ENCODE measurements at places on chromosomes 11 and 22.

- DNase-seq = no peak
Observed at GRCh38 chr11:114472661-114473060, 33.4 kb downstream of the REXO2 start.

DNA sequence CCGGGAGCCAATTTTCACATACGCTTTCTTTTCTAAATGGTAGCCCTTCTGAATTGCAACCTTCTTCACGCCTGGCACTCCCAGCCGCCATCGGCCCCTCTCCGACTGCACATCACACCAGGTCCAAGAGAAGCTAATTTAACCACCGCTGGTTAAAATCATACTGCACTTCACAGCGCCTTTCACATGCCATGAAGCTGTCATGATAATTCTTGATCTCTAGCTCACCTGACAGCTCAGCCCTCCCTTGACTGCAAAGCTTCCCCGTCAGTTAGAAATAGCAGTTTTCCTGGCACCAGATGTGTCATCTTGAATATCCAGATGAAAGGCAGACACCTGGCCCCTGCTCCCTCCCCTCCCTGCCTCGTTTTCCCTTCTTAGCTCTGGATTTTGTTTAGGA is 101.4 kb downstream of the ARL14EP start:
- DNase-seq = no peak

GRCh38 chr11:132131961-132132360 is 761.5 kb downstream of the NTM start:
- DNase-seq = no peak

GRCh38 chr11:109071262-109071661 is 350.7 kb upstream of the C11orf87 start:
- no peak for DNase-seq

DNA sequence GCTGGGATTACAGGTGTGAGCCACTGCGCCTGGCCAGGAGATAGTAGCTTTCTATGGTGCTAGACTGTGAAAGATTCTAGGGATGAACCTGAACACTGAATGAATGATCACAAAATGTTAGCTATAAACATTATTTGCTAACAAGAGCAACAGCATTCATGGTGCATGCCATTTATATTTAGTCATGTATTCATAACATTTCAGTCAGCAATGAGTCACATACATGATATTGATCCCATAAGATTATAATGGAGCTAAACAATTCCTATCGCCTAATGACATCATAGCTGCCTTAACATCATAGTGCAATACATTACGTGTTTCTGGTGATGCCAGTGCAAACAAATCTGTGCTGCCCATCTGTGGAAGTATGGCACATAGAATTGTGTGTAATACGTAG is 164.1 kb downstream of the ARHGAP42 start:
- no peak for DNase-seq

GRCh38 chr11:72614381-72614780 is 59.8 kb downstream of the PDE2A start:
- DNase-seq = no peak

DNA sequence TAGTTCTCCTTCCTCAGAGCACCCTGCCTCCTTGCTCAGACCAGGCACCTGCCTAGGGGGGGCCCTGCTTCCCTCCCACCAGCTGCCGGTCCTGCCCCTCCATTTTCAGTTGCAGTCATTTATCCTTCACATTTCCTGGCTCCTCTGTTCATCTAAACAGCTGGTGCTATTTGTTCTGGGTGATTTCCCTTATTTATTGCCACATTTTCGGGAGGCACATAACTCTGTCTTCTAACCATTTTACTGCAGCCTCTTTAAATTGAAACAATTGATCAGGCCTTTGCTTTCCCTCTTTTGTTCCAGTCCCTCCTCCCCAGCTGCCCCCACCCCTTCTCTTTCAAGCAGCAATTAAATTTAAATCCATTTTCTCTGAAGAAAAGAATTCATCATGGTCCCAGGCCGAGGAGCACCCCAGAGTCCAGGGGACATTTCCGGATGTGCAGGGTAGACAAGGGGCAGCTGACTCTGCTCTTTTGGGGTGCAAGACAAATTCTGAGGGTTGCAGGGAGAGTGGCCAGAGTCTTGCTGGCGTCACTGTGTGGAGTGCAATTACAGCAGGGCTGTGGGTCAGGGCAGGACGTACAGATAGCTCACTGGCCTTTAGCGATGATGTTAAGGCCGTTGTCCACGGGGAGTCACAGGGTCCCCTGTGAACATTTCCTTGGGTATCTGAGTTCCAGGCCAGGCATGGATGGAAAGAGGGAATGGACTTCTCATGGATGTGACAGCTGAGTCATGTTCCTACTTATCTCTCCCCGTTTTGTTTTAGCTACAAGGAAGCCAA is 476.4 kb downstream of the TBC1D22A start:
- DNase-seq = no peak

GRCh38 chr11:83659466-83659865 is 373.3 kb upstream of the CCDC90B start:
- no peak for DNase-seq

- DNase-seq = no peak
Observed at GRCh38 chr22:41245917-41246499, 5.3 kb upstream of the CHADL start.
